Activated gamma-delta T cell (primary cell): ENCODE measurements at places on chromosomes 4 and X.

GRCh38 chr4:152045807-152046571 is 285.2 kb upstream of the GATB start:
- DNase-seq: peak; percentile 5

DNA sequence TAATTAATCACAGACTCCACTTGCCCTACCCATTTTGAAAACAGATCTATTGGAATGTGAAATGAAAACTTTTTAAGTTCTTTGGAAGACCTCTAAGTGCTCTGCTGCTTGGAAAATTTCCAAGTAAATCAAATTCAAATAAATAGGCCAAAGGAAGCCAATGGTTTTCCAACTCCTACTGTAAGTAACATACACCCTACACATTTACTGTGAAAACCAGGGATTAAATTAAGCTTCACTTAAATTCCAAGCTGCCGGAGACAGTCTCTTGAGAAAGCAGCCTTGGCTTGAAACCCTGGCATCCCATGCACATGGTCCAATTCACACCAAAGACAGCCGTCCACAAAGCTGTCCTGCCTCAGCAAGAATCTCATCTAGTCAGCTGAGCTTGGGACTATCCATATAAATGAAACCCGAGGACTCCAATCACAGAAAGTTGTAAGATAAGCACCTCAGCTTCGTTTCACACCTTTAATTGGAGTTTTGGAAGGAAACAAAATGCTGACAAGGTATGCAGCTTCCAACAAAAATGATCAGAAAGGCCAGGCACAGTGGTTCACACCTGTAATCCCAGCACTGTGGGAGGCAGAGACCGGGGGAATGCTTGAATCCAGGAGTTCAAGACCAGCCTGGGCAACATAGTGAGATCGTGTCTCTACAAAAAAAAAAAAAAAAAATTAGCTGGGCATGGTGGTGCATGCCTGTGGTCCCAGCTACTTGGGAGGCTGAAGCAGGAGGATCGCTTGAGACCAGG is 88.6 kb downstream of the APBB2 start:
- no peak for DNase-seq

DNA sequence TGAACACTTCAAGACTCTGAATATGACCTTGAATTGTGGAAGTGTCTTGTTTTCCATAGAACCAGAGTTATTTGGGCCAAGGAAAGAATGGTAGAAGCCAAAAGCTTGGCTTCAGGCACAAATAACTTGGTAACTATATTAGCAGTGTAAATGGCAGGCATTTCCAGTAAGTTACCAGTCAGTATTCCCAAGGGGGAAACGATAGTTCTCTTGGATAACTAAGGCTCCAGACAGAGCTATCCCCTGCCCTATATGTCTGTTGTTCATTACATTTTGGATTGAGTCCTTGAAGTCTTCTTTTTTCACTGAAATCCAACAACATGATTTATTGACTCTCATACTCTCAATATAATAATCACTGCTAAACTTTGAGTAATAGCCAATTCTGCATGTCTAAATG is 364.1 kb downstream of the MAGEB5 start:
- no peak for DNase-seq

DNA sequence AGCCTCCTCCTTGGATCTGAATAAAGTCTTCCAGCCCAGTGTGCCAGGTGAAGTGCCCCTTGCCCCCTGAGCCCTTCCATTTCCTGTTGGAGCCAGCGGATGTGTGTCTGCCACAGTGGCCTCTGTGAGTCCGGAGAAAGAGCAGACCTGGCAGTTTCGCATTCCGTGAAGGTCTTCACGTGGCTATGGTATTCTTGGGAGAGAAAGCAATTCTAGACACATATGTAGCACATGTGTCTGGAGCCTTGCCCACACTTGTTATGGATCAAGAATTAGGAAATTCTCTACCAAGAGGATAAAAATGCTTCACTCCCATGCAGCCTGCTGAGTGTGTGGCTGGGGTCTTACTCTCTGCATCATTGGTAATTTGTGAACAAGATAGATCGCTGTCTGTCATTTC is 130.9 kb downstream of the REPS2 start:
- no peak for DNase-seq

- no peak for DNase-seq
Observed at GRCh38 chr4:46648088-46648744, 258.3 kb upstream of the GABRA2 start.

DNA sequence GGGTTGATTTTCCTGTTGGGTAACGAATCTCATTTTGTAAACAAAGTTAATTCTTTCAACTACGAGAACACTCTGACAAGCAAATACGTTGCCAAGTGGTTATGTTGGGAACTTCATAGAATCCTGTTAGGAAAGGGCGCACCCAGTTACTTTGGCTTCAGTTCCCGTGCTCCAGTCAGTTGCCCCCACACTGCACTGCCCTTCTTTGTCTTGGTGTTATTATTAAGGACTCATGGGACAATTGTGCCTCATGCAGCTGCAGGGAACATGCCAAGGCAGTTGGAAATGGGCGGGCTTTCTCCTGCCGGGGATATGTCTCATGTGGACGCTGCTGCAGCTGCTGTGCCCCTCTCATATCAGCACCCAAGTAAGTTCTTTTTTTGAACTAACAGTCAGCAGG is 28.9 kb downstream of the OFD1 start:
- DNase-seq: no peak

GRCh38 chr4:43337707-43338106 is 445.2 kb downstream of the GRXCR1 start:
- no peak for DNase-seq

DNA sequence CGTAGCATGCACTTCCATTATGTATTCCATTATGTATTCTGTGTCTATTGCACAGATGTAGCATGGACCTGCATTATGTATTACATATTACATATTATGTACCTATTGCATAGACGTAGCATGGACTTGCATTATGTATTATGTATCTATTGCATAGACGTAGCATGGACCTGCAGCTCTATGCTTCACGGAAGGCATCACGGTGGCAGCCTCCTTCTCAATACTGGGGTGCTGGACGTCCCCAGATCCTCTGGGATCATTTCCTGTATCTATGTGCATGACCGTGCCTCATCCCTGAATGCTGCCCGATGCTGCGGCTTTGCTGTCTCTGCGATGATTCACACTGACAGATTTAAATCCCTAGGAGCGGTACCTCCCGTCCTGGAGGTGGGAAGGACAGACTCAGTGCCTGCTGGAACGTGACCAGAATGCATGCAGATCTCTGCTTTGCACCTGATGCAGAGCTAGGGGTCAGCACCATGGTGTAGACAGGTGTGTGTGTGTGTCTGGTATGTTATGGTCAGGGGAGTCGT is 317.5 kb downstream of the DHRSX start:
- DNase-seq: no peak

GRCh38 chr4:119204916-119205315 is 7.6 kb upstream of the USP53 start:
- no peak for DNase-seq

DNA sequence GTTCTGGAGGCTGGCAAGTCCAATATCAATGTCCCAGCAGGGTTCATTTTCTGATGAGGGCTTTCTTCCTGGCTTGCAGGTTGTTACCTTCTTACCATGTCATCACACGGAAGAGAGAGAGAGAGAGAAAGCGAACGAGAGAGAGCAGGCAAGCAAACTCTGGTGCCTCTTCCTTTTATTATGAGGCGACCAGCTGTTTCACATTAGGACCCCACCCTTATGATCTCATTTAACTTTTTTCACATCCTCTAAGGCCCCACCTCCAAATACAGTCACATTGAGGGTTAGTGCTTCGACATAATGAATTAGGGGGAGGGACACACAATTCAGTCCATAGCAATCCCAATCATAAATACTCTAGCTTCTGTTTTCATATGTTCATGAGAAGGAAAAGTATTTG is 10.6 kb upstream of the GPR174 start:
- DNase-seq: no peak

DNA sequence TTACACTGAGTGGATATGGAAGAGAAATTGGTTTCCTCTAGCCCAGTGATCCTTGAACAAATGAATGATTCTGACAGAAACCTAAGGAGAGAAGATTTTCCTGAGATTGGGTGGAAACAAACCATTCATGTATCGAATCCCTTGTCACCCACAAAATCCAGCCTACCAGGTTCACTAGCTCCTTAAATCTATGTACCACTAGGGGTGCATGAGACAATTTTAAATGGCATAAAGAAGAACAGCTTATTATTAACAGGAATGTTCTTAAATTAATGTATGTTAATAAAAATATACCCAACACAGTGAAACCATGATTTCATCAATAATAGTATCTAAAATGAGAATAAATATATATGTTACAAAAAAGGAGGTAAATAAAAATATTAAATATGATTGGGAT is 118.4 kb upstream of the LNX1 start:
- no peak for DNase-seq

DNA sequence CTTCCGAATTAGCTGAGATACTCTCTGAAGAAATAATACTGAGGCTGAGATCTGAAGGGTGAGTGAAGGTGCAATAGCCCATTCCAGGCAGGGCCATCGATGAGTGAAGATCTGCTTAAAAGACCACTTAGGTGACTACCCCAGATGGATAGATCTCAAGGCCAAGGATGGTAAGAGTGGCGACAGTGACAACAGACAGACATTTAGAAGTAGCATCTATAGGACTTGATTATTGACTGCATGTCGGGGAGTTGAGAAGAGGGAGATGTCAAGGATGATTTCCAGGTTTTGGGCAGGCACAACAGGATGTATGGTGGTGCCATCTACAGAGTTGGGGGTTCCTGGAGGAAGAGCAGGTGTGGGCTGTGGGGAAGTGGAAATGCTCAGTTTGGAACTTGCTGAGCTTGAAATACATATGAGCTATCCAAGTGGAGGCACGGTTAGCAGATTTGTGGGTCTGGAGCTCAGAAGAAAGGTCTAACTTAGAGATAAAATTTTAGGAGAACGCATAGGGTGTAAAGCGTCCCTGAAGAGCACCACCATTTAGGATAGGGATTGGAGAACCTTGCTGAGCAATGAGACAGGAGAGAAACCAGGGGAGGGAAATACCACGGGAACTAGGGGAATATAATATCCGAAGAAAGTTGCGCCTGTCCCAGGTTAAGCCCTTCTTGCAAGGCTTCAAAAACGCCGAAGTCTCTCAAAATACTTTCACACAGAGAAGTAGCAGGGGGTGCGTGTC is 688 bp downstream of the UFSP2 start:
- DNase-seq: no peak
